Activated CD4-positive, CD25-positive, alpha-beta regulatory T cell (primary cell): ENCODE measurements at places on chromosomes 12 and 14.

- no peak for DNase-seq
Measured at GRCh38 chr14:96538097-96538989, 36.2 kb downstream of the PAPOLA start.

DNA sequence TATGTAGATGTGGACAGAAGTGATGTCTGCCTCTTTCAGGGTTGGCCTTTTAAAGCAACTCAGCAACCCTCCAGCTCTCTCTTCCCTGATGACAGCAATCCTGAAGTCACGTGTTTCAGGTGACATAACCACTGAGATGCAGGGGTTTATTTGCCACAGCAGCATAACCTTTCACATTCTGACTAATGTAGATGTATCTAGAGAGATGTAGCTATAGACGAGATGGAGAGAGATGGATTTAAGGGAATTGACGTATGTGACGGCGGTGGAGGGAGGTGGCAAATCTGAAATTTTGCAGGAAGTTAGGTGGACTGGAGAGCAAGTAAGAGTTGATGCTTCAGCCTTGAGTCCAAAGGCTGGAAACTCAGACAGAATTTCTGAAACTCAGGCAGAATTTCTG, 126.0 kb downstream of the ZFP36L1 start:
- DNase-seq = no peak

GRCh38 chr12:172732-173161, 41.2 kb downstream of the SLC6A12 start:
- DNase-seq = no peak

GRCh38 chr12:29816874-29817725, 33.4 kb upstream of the TMTC1 start:
- no peak for DNase-seq

DNA sequence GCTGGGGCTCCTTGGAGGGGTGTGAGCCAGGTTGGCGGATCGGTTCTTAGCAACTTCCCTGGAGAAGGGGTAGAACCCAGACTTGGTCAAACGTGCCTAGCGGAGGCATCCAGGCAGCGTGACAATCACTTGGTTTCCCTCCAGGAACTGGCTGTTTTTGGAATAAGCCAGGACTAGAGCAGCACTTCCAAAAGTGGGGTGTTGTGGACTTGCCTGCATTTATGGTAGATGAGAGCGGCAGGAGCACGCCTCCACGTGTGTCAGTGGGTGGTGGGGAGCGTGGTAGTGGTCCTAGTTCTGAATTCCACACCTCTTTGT, 2.8 kb downstream of the PRMT8 start:
- no peak for DNase-seq

DNA sequence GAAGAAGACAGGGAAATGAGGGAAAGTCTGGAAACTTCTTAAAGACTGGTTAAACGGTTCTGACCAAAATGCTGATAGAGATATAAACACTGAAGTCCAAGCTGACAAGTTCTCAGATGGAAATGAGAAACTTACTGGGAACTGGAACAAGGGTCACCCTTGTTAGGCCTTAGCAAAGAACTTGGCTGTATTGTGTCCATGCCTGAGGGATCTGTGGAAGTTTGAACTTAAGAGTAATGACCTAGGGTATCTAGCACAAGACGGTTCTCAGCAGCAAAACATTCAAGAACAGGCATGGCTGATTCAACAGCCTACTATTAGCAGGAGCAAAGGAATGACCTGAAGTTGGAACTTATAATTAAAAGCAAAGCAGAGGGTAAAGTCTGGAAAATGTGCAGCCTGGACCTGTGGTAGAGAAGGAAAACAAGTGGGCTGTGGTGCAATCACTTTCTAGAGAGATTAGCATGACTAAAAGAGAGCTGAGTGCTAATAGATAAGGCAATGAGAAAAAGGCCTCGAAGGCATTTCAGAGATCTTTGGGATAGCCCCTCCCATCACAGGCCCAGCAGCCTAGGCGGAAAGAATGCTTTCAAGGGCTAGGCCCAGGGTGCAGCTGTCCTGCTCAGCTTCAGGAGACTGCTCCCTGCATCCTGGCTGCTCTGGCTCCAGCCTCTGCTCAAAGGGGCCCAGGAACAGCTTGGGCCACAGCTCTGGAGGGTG, 60.3 kb downstream of the ATP2B1 start:
- no peak for DNase-seq

GRCh38 chr12:27493260-27493940, 30.6 kb upstream of the PPFIBP1 start:
- DNase-seq = no peak

DNA sequence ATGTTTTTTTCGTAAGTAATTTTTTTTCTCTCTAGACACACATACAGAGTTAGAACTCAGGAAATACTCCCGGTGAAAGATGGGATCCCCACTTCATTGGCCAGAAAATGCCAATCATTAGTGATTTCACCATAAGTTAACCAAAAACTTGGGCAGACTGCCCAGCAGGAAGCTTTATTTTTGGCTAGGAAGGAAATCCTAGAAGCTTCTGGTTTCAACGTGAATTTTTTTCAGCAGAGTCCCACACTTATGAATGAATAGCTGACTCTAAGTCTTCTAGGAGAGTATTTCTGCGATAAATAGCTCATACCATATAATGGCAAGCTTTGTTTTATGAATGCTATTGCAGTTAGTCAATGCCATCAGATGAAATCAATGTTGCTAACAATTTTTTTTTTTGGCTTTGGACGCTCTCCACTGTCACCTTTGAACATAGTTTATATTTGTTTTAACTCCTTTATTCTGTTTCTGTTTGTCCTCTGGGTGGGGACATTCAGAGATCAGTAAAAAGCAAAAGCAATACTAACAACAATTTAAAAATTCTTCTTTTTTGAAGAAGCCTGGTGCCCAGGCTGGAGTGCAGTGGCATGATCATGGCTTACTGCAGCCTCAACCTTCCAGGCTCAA, 9.5 kb downstream of the PPP1CC start:
- DNase-seq = no peak

DNA sequence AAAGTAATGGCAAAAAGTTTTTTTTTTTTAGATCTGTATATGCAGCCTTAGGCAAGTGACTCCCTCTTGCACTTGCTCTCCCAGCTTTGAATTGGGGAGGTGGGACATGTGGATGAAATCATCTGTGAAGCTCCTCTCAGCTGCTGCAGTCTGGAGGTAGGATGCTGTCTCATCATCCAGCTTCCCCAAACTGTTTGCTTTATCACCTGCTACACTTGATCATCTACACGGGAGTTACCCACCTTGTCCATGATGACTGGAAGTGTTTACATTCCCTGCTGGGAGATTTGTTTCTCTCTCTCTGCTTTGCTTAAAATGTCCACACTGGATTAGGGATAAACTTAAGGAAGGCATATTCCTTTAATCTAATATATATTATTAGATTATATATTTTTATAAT, 8.5 kb upstream of the FGF23 start:
- DNase-seq = no peak

GRCh38 chr12:118742431-118742830, 238.9 kb upstream of the SRRM4 start:
- no peak for DNase-seq

- DNase-seq = no peak
Measured at GRCh38 chr12:18583655-18584054, 154.2 kb downstream of the PLCZ1 start.

DNA sequence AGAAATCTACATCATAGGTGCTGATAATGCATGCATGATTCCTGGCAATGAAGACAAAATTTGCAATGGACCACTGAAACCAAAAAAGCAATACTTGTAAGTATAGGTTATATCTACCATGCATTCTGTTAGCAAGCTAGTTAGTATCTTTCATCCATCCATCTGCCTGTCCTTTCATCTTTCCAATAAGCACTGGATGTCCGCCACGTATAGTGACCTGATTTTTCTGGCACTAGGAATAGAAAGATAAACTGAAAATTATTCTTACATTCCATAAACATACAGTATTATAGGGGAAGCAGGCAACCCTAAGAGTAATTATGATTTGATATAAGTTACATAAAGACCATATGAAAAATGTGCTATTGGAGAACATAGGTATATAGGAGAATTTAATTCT, 87.2 kb upstream of the MYF6 start:
- DNase-seq = no peak

GRCh38 chr12:104340925-104341611, 37.5 kb downstream of the EID3 start:
- DNase-seq = no peak

DNA sequence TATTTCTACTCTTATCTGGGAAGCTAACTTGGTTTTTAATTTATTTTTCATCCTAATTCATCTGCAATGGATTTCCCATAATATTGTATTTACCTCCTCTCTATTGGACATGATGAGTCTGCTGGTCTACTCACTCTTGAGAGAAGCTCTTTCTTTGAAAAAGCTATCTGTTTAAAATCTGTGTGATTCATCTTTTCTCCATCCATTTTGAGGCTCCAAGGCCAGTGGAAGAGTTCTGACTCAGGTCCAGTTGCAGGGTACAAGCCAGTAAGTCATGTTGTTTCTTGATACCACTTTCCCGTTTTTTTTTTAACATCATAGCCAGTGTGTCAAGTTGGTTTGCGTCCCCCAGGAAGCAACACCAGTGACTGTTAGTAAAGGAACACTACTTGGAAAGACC, 160.3 kb upstream of the BMP4 start:
- DNase-seq = no peak

- no peak for DNase-seq
Measured at GRCh38 chr14:51578853-51579252, 72.9 kb upstream of the FRMD6 start.

- DNase-seq = no peak
Measured at GRCh38 chr14:101008196-101008595, 104.7 kb upstream of the RTL1 start.

DNA sequence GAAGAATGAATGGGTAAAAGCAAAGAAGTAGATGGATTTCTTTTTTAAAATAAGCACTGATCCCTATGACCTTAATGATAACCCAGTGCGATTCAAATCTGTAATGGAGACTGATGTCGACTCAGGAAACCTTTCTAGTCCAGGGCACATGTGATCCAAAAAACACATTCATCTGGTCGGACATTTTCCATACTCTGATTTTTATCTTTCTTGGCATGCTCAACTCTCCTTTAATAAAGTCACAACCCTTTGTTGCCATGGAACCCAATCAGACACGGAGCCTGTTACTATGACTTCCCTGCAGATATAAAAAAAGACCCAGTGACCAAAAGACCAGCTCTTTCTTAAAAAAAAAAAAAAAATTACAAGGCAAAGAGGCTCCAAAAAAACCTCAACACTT, 27.9 kb downstream of the TMCC3 start:
- DNase-seq = no peak

- no peak for DNase-seq
Measured at GRCh38 chr14:80491131-80491530, 279.8 kb upstream of the DIO2 start.

GRCh38 chr14:38256533-38256840, 594 bp upstream of the CLEC14A start:
- no peak for DNase-seq

GRCh38 chr14:55837467-55837866, 257.5 kb downstream of the KTN1 start:
- DNase-seq = no peak

- DNase-seq = no peak
Measured at GRCh38 chr12:24979329-24979728, 30.4 kb upstream of the BCAT1 start.

DNA sequence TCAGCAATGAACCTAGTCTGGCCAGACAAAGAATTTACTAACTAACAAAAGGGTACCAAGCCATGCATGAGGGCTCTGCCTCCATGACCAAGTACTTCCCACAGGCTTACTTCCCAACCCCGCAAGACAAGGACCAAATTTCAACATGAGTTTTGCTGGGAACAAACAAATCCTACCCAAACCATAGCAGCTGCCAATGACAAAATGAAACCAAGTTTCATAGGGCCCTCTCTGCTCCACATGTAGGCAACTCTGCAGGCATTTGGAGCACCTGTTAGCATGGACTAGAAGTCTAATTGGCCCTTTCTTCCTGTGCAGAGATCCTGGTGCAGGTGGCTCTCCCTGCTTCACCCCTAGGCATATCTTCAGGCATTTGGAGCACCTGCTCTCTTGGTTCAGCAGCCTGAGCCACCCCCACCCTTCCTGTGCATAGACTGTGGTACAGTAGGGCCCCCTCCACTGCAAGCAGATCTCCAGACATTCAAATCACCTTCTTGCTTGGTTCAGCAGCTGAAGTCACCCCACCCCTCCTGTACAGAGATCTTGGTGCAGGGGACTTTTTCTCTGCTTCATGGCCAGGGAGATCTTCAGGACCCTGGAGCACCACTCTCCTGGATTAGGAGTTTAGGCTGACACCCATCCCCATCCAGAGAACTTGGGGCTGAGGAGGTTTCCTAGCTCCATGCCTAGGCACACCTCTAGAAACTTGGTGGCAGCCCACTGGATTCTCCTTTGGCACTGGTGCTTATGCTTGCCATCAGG, 308.7 kb downstream of the RPAP3 start:
- no peak for DNase-seq

DNA sequence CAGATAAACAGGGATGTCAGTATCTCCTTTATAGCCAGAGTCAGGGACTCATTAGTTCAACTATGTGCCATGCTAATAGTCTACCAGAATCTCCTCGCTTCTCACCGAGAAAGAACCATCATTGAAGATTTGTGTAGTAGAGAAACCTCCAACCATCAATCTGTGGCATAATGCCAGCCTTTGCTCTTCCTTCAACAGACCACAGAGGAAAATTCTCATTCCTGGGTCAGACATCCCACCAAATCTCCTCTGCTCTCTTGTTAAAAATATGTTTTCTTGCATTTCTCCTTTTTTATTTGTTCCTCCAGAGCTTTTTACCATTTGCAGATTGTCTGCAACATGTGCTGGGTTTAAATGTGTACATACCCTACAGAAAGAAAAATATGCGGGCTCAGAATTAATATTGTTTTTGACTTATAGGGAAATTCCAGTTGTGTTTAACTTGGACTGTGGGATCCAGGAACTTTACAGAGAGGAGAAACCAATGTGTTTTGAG, 64.9 kb downstream of the LLPH start:
- DNase-seq = no peak

DNA sequence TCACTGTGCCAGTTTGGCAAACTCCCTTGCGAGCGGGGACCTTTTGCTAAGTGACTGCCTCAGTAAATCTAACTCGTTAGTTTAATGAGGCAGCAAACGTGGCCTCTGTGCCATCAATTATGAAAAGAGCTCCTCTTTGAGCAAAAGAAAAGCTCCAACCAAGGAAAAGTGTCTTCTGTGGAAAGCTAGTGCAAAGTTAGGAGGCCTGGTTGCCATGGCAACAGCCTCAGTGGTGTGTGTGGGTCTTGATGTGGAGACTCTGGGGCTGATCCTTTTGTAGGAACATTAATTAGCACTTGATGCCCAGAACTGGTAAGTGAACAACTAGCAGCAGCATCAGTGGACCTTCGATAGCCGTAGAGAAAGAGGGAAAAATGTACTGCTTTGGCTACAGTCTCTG, 145.7 kb downstream of the CHST11 start:
- no peak for DNase-seq
